ENCODE measurements at places on chromosomes 7 and 10.

- no peak for DNase-seq
Observed at GRCh38 chr7:154584352-154585252, 418.3 kb downstream of the PAXIP1 start.

DNA sequence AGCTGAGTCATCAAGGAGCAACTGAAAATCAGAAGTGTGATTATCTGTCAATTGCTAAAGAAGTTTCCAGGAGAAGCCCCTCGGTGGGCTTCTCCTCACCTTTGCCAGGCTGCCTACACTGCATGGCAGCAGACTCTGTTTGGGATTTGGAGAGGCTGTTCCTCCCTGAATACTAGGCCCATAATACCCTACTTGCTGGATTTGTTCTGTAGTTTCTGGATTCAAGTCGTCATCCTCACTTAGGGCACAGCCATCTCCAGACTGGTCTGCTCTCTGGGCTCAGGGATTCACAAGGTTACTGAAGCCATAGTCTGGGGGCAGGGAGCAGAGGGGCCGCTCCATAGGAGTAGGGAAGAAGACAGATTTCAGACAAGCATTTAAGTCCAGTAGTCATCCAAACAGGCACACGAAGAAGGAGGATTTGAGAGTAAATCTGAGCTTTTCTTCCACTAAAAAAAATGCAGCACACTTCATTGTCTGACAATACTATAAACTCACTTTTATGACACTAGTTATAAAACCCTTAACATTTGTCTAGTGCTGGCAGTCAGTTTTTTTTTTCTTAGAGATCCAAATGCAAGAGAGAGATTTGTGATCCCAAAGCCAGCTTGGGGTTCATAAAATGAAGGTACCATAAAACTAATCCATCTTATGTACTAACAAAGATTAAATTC, 723.3 kb downstream of the GRID1 start:
- no peak for DNase-seq

- no peak for DNase-seq
Observed at GRCh38 chr7:24576171-24577025, 3.1 kb downstream of the PALS2 start.

DNA sequence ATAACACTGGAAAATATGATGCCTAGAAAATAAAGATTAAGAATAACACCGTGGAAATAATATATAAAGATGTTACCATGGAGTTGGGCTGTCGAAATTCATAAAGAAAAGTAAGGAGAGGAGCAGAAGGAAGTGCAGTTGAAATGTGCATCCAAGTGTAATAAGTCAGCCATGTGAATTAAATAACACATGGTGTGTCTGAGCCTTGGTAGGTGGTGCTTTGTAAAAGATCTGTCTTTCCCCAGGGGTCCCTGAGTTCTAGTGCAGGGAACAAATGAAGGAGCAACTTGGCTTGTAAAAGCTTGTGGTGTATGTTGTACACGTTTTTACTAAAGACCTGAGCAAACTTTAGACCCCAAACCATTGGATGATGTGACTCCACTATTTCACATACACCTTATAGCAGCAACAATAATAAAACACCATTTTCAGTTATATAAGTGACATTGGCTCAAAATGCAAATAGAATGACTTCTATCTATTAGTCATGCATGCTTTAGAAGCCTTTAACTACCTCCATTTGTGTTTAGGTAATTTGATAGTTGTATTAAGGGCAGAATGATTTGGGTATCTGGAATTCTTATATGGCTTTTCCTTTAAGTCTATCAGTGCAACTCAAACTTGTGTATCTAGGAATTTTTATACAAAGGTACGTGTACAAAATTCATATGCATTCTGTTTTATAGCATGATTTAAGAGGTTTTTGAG, 11.3 kb downstream of the STARD3NL start:
- no peak for DNase-seq

GRCh38 chr7:140857048-140857447, 67.7 kb downstream of the BRAF start:
- DNase-seq, result no peak

DNA sequence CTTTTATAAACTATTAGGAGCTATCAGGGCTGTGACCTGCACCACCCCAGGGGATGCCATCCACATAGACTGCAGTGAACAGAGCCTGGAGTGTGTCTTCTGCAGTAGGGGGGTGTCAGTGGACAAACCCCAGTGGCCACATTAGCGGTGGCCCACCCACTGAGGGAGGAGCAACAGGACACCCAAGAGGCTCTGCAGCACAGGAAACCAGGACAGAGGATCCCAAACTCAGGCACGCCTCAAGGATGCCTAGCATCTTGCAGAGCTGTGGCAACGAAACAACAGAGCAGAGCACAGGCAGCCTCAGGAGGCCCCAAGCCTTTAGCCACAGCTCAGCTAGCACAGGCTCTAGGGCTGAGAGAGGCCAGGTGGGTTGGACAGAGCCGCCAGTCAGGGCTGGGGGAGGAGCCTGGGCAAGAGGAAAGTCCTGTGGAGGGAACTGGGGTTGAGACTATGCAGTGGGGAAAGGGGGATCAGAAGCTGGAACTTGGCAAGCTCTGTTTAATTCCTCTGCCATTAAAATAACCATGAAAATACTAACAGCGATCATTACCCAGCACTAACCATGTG, 53.8 kb downstream of the GRID1 start:
- DNase-seq, result no peak

DNA sequence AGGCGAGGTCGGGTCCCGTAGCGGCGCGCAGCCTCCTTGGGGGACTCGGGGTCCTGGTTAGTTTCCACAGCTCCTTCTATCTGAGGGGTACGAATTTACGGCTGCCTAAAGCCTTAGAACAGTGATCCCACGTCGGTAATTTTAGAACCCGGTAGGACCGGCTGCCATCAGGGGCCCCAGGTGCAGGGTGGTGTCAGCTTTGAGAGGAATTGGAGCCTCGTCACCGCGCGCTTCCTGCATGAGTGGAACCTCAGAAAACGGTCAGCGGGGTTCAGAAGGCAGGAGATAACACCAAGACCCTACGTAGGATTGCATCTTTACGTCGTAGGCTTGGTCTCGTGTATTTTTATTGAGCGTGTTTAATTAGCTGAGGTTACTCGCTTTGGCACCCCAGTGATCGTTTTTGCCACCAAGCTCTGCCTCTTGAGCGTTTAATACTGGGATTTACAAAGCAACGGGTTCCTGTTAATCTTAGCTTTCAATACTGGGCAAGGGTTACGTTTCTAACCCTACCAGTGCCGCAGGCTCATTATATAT, 443 bp downstream of the RNF32 start:
- DNase-seq, result no peak

DNA sequence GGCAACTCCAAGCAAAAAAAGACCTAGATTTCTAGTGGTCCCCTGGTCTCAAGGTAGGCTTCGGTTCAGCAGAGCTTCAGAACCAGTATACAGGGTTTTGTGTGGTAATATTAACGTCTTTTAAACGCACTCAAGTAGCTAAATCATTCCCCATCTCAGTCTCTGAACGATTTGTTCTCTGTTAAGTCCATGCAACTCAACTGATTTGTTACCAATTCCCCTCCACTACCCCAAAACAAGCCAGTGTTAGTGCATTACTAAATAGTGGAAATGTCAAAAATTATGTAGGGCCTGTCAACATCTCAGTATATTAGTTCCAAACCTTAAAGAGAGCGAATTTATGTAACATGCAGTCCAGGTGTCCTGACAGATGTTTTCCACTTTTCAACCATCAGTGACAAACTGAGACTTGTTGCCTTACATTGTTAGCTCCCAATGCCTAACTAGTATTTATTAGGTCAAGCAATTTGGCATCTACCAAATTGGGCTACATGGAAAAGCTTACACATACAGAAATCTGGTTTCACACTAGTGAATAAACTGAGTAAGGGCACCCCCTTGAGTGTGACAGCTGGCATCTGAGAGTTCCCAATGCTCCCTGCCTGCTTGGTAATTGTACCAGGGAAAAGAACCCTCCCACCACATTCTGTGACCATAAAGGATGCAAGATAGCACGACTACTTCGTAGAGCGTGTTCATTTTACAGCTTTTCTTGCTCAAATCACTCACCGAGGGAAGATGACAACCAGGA, 12.2 kb downstream of the HNRNPA2B1 start:
- no peak for DNase-seq

DNA sequence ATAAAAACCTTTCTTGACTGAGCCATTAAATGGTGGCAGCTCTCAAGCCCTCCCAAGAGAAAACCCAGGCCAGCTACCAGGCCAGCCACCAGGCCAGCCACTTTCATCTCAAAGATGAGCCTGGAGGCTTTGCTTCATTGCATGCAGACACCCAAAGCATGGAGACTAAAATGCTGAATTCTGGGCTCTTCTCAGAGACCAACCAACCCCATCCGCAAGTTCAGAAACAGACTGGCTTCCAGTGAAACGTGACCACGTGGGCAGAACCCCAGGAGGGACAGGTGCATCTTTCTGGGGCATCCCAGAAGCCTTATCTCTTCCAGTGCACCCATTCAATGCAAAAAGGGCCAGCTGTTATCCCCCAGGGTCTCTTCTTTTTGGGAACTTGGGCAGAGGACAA, 20.9 kb downstream of the CHST15 start:
- no peak for DNase-seq

DNA sequence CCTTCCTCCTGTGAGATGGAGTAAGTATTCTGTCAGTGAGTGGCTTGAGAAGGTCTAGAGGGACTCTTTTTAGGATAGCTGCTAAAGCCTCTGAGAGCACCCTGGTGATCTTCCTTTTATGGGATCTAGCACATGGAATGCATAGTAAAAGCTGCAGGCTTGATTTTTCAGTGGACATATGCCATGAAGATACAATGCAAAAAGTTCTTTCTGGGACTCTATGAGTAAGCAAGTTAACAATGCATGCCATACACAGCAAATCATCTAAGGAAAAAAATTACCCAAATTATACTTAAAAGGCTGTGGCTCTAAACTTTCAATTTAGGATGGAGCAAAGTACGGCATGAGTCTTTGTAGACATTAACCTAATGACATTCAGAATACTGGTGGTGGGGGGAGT, 154.5 kb downstream of the SGMS1 start:
- DNase-seq, result no peak

DNA sequence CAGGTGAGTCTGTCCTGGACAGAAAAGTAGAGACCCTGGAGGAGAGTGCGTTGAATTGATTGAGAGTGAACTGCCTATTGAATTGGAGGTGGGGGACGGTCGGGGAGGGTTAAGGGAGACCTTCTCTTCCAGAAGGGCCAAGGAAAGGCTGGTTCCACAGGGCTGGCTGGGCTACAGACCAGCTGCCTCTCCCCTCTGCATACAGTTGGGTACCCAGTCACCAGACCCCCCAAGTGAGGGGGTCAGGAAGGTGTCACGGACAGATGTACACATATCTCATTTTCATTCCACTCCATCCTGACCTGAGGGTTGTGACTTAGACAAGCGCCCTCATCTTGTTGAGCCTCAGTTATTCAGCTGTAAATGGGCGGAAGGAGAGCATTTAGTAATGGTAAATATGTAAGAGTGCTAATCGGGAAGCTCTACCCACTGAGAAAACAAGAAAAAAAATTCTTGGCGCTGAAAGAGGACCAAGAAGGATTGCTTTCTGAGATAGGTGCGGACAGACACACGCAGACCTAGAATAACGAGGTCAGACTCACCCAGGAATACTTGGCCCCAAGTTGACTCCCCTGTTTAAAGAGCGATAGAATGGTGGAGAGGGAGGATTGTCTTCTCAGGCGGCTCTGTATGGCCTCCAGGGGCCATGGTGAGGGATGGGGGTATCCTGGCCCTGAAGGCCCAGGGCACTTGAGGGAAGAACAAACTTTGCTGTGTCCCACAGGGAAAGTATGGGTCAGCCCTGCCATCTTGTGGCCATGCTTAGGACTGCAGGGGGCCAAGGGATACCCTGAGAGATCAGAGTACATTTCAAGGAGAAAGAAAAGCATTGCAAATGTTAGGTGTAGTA, 7.2 kb upstream of the MBL2 start:
- DNase-seq, result no peak

DNA sequence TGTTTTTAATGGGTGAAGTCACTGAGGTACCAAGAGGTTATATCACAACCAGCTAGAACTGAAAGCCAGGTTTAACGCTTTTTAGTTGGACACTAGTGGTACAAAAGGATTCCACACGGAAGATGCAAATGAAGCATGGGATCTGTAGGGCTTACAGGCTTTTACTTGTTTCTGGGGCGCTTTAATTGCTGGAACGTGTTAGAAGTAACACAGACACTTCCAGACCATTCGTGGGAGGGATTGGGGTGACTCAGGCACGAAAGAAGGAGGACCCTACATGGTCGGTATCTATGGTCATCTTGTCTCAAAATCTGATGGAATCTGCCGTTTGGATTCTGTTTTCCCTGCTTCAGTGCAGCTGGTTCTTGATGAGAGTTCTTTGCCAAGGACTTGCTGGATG, 1.0 kb downstream of the YKT6 start:
- DNase-seq, result no peak

GRCh38 chr7:42522227-42522991, 285.4 kb upstream of the GLI3 start:
- no peak for DNase-seq

GRCh38 chr7:142801601-142802295, 31.0 kb downstream of the PRSS2 start:
- peak; percentile 38 for DNase-seq

GRCh38 chr7:41206267-41206666, 496.6 kb downstream of the INHBA start:
- no peak for DNase-seq

DNA sequence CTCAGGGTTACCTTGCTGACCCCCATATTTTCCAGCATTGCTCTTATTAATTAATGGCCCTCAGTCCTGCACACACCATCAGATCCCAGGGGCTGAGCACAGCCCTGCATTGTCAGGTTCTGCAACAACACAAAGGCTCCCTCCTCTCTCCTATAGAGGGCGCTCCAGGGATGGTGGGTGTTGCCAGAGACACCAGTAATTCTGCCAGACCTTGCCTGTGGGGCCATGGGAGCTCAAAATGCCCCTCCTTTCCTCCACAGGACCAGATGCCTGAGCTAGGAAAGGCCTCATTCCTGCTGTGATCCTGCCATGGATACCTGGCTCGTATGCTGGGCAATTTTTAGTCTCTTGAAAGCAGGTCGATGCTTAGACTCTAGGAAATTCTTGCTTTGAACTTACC, 42.8 kb upstream of the PRSS58 start:
- no peak for DNase-seq

Data from activated T-cell treated with anti-CD3 and anti-CD28 coated beads, Interleukin-2, amount 50 U/mL, for 1 hour (primary cell).